Breast epithelium (tissue), 4 donors: ENCODE measurements at places on chromosomes 3 and 15. TPM values are rescaled to one million over a fixed set of nuclear protein-coding genes. Genes with fewer than 3 reads are reported as not detected.

- DNase-seq, result no peak
Measured at GRCh38 chr3:123449102-123449996, 459 bp upstream of the ADCY5 start.

GRCh38 chr3:131895766-131896165 lies 139.0 kb downstream of the CPNE4 start:
- no peak for DNase-seq

DNA sequence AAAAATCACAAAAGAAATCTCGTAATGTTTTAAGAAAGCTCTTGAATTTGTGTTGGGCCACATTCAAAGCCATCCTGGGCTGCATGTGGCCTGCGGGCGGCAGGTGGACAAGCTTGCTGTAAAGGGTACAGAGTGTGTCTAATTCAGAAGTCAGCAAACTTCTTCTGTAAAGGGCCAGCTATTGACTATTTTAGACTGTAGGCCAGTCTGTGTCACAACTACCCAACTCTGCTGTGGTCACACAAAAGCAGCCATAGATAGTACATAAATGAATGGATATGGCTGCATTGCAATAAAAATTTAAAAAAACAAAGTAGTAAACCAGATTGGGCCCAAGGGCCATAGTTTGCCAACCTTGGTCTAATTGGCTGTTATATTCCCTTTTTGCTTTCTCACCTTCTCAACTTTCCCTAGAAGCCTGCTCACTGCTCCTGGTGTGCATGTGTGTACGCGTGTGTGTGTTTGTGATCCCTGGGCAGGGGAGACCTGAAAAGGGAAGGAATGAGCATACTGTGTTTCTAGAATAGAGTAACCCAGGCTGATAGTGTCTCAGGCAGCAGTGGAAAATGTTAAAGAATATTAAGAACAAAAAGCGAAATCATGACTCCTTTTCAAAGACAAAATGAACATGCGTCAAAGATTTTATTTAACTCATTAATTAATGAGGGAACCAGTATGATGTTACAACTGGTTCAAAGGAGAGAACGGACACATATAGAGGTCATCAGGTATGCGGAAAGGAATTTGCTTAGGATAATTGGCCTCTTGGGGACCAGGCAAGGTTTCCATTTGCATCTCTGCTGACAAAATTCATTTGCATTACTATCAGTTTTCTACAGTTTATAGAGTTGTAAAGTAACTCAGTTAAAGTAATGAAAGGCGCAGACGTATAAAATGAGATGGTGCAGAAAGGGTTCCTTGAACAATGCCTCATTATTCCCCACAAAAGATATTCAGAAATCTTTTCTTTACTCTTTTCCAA lies 248.0 kb downstream of the THSD4 start:
- no peak for DNase-seq

- DNase-seq, result no peak
Measured at GRCh38 chr3:73513260-73513659, 111.5 kb downstream of the PDZRN3 start.

- DNase-seq, result no peak
Measured at GRCh38 chr3:97658668-97659285, 105.8 kb upstream of the ARL6 start.

DNA sequence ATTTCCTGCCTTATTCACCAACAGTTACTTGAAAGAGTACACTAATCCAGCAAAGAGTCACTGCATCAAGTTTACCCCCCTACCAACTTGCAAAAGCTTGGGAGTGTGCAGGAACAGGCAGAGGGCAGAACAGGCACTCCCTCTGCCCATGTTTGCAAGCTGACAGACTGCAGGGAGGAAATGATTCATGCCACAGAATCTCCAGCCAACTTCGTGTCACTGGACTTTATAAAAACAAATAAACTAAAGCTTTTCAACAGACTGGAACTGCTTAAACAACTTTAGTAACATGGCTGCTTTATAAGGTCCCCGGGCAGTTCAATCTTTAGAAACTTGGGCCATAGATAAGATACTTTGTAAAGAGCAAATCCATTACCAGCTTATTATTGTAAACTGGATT lies 129.5 kb downstream of the THRB start:
- peak; percentile 51 for DNase-seq

GRCh38 chr3:133862161-133862560 lies 33.5 kb downstream of the RAB6B start:
- DNase-seq, result no peak

- no peak for DNase-seq
Measured at GRCh38 chr15:84659904-84660781, 2.1 kb upstream of the NMB start.

DNA sequence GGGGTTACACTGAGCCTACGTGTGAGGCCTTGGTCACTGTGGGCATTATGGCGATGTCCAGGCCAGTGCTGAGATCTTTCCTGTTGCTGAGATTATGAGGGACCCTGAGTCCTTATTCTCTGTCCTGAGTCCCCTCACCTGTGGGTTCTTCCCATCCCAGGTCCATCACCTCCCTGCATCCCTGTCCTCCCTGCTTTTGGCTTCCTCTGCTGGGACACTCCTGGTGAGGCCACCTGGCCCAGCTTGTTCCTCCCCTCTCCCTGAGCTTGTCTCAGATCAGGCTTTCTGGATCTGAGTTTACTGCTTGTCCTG lies 36.1 kb downstream of the AMOTL2 start:
- DNase-seq, result peak; percentile 27

DNA sequence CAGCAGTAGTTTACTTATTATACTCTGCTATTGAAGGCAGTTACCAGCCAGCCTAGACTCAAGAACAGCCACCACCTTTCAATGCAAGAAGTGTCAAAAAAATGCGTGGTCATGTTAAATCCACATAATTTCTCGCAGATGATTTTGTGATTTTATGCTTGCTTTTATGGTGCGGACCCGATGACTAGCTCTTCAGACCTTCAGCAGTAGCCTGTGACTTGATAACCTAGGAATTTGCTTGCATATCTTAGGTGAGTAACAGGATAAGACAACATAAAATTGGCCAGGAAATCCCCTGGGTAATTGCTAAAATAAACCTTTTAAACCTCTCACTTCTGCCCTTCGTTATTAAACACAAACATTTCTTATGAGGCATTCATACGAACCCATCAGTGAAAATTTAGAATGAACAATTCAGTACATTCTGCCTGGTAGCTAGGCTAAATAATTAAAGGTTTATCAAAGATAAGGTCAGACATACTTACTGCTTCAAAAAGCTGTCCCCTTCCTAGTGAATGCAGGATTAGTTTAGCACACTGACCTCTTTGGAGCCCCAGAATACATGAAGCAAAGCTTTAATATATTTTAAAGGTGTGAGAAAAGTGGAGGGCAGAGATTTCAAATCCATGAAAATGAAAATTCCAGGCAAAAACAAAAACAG lies 798.8 kb downstream of the OTOL1 start:
- no peak for DNase-seq

DNA sequence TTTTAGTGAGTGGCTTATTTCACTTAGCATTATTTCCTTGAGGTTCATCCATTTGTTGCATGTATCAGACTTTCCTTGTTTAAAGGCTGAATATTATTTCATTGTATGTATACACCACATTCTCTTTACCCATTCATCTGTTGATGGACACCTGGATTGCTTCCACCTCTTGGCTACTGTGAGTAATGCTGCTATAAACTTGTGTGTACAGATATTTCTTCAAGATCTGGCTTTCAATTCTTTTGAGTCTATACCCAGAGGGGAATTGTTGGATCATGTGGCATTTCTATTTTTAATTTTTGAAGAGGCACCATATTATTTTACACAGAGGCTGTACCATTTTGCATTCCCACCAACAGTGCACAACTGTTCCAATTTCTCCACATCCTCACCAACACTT lies 313.5 kb downstream of the RPLP1 start:
- DNase-seq, result no peak

GRCh38 chr3:28576614-28577200 lies 228.1 kb upstream of the AZI2 start:
- no peak for DNase-seq

Gene GRM2
- 1.3 TPM for total RNA-seq

Gene PLOD2
- total RNA-seq, result 33.2 TPM

Gene BCHE
- total RNA-seq, result 27.1 TPM

Gene ANKDD1A
- 3.2 TPM for total RNA-seq

Gene PPIP5K1
- total RNA-seq, result 75.4 TPM

Gene MAPKAPK3
- 30.8 TPM for total RNA-seq

Gene CHDH
- 2.9 TPM for total RNA-seq

Gene C3orf20
- total RNA-seq, result 0.15 TPM

Gene COL6A5
- total RNA-seq, result not detected

Gene GPR87
- 3.4 TPM for total RNA-seq

Gene STIMATE
- 14.0 TPM for total RNA-seq
